ENCODE measurements at places on chromosomes 5 and 9.

DNA sequence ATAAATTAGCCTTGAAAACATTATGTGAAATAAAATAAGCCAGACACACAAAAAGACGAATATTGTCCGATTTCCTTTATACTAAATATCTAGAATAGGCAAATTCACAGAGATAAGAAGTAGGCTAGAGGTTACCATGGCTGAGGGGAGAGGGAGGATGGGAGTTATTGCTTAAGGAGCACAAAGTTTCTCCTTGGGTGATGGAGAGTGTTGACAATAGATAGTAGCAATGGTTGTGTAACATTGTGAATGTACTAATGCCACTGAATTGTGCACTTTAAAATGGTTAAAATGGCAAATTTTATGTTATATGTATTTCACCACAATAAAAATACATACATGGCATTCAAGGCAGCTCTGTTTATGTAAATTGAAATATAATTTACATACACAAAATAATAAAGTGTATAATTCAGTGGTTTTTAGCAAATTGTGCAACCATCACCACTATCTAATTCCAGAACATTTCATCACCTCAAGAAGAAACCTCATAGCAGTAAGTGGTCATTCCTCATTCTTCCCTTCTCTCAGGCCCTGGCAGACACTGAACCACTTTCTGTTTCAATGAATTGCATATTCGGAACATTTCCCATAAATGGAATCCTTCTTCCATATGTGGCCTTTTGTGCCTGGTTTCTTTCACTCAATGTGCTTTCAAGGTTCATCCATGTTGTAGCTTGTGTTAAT lies 59.2 kb downstream of the NDST1 start:
- H3K27ac ChIP-seq: no peak overlapping the region
- no peaks in the 10 kb centered on the region for H3K36me3 ChIP-seq
- no peaks in the 10 kb centered on the region for H3K4me1 ChIP-seq
- H3K27me3 ChIP-seq: no peaks in the 10 kb centered on the region
- H3K4me3 ChIP-seq: no peak overlapping the region
- no peak for DNase-seq

- H3K36me3 ChIP-seq: no peaks in the 10 kb centered on the region
- no peaks in the 10 kb centered on the region for H3K27me3 ChIP-seq
- H3K4me1 ChIP-seq: no peaks in the 10 kb centered on the region
- no peak overlapping the region for H3K4me3 ChIP-seq
- DNase-seq: no peak
Observed at GRCh38 chr5:84445049-84445685, 60.5 kb upstream of the EDIL3 start.

DNA sequence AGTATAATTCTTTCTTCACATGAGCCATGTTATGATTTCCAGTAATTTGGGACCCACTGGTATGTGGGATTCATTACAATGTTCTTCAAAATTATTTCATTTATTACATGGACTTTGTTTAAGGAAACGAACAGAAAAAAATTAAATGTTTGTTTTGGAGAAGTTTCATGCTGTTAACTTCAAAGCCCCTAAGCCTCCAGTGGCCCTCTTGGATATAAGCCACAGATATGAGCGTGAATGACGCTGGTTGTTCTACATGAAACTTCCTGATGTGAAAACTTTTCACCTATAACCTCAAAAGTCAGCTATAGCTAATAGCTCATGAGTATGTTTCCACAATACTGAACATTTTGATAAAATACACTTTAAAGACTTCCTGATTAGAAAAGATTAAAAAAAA lies 334.2 kb downstream of the PDE4D start:
- no peak for DNase-seq
- no peak overlapping the region for H3K27ac ChIP-seq
- no peaks in the 10 kb centered on the region for H3K27me3 ChIP-seq
- peaks cover 6% of the 10 kb centered on the region for H3K4me1 ChIP-seq

DNA sequence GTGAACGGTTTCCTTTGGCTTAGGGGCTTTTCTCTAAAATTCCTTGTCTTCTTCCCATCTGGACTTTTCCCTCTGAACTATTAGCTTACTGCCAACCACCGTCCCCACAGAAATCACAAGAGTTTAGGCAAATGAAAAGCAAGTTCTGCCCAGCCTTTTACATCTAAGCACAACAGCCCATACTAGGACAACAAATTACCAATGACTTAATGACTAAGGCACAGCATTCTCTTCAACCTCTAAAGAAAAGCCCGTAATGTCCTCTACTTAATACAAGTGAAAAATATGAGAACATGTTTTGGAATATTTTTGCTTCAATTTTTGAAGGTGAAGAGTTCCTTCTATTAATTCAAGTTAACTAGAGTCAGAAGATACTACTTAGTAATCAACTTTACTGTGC lies 1.2 kb downstream of the ZBTB5 start:
- H3K4me3 ChIP-seq: no peak overlapping the region
- no peak overlapping the region for H3K27ac ChIP-seq
- peaks cover 15% of the 10 kb centered on the region for H3K4me1 ChIP-seq
- DNase-seq: no peak
- H3K27me3 ChIP-seq: no peaks in the 10 kb centered on the region

DNA sequence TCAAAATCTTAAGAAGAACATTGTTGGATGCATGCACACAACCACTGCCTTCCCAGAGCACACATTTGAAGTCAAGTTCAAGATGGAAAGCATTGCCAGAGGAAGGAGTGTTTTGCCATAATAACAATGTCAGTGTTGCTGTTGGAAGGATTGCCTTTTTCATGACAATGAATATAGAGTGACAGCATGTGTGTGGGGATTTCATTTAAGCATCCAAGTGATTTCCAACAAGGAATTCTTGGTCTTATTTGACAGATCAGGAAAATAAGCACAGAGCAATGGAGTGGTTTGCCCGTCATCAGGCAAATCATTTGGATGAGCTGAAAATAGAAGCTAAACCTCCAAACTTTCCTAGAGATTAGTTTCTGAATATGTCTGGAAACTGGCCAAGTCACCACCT lies 140.0 kb upstream of the RAI14 start:
- H3K27ac ChIP-seq: no peak overlapping the region
- H3K36me3 ChIP-seq: no peaks in the 10 kb centered on the region
- H3K4me1 ChIP-seq: no peaks in the 10 kb centered on the region
- no peak overlapping the region for H3K4me3 ChIP-seq
- DNase-seq: no peak
- no peaks in the 10 kb centered on the region for H3K27me3 ChIP-seq

DNA sequence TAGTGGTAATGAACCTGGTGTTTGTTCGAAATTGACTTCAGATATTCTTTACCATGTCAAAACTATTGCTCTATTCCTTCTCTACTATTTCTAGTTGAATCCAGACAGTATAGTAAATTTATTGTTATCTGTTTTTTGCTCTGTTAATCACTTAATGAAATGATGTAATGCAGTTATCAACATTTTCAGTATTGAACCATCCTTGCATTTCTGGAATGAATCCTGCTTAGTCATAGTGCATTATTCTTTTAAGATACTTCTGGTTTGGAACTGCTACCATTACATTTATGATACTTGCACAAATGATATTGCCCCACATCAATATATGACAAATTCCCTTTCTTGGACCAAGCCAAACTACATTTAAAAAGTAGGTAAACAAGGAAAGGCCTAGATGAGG lies 554.0 kb upstream of the KLF4 start:
- no peak overlapping the region for H3K27ac ChIP-seq
- no peak overlapping the region for H3K4me3 ChIP-seq
- no peak for DNase-seq
- H3K4me1 ChIP-seq: no peaks in the 10 kb centered on the region
- H3K36me3 ChIP-seq: no peaks in the 10 kb centered on the region

DNA sequence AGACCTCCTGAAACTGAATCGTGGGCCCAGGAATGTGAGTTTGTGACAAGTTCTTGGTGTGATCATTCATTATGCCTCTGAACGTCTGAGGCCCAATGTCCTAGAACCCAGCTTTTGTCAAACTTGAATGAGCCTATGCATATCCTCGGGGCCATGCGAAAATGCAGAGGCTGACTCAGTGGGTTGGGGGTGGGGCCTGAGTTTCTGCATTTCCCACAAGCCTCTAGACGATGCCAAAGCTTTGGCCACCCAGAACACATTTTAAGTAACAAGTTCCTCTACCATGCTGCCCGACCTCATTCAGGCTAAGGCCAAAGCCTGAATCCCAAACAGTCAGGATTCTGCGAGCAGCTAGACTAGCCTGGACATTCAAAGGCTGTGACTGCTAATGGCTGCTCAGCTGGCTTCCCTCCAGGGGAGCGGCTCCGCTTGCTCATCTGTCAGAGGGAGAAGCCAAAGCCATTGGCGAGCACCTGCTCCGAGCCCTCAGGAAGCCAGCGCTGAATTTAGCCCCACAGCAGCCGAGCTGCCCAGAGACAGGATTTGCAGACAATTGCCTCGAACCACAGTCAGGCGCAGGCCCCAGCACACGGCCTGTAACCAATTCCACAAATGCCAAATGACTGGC lies 177.5 kb downstream of the ZDHHC21 start:
- DNase-seq: no peak
- H3K27me3 ChIP-seq: no peaks in the 10 kb centered on the region
- H3K36me3 ChIP-seq: no peaks in the 10 kb centered on the region
- H3K27ac ChIP-seq: no peak overlapping the region
- no peak overlapping the region for H3K4me3 ChIP-seq
- H3K4me1 ChIP-seq: no peaks in the 10 kb centered on the region

GRCh38 chr9:135695036-135695435 lies 4.2 kb downstream of the SOHLH1 start:
- no peaks in the 10 kb centered on the region for H3K27me3 ChIP-seq
- H3K4me1 ChIP-seq: no peaks in the 10 kb centered on the region
- no peaks in the 10 kb centered on the region for H3K36me3 ChIP-seq

DNA sequence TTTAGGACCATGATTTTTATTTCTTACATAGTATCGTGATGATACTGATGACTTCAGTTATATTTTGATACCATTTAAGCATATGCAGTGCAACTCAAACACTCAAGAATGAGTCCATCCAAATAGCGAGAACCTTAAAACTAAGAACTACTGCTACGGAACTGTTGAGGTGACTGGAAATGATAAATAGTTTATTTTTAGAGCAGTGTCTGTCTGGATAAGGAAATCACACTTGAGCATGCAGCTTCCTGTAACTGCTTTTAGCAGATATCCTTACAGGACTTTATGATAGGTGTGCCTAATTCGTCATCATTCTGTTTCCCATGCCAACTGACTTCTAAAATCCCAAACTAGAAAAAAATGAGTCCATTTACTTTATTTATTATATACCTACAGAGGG lies 85.5 kb downstream of the ADGRV1 start:
- H3K4me1 ChIP-seq: no peaks in the 10 kb centered on the region
- H3K27ac ChIP-seq: no peak overlapping the region
- no peak overlapping the region for H3K4me3 ChIP-seq
- H3K27me3 ChIP-seq: no peaks in the 10 kb centered on the region

GRCh38 chr9:16869882-16870595 lies 431 bp downstream of the BNC2 start:
- no peak overlapping the region for H3K27ac ChIP-seq
- peak overlapping the region; percentile 57 for H3K4me3 ChIP-seq
- H3K27me3 ChIP-seq: peaks cover 6% of the 10 kb centered on the region

DNA sequence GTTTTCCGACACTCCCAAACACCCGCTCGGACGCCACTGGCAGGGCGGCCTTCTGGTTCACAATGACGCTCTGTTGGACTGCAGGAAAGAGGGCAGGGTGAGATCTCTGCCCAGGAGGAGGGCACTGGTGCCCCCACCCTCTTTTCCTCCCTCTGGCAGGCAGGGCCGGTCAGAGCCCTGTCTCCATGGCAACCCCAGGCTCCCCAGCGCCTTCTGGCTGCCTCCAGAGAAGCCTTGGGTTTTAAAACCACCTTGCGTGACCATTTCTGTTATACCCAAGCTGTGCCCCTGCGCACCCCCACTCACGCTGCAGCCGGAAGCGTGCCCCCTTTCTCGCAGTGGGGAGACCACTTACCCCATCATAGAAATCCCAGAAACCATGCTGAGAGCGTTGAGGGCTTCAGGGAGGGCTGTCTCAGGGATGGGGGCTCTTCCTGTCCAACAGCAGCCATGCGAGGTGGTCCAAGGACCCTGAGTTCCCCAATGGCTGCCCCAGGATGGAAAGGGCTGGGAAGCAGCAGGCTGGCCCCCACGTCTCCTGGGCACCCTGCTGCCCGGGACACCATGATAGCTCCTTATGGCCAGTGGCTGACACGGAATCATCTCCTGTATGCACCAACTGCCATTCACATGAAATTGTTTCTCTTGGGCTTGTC lies 7.3 kb downstream of the C9orf50 start:
- no peaks in the 10 kb centered on the region for H3K27me3 ChIP-seq
- no peak overlapping the region for H3K4me3 ChIP-seq
- no peak for DNase-seq
- no peak overlapping the region for H3K27ac ChIP-seq
- peaks cover 23% of the 10 kb centered on the region for H3K4me1 ChIP-seq

DNA sequence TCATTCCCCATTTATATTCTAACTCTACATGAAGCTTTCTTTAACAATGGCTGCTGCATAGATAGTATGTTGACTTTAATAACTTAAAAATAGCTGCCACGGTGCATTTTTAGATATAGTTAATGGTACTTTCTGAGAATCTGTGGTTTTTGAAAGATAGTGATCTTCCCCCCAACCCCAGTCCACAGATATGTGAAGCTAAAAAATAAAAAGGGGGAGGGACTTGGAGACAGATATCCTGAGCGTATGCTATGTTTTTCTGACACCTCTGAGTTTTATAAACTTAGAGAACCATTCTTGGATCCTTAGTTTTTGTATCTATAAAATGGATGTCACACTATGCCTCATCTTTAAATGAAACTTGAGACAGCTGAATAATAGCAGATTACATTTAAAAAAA lies 120.5 kb downstream of the SNX18 start:
- DNase-seq: no peak
- H3K27ac ChIP-seq: peak overlapping the region; percentile 5
- H3K27me3 ChIP-seq: no peaks in the 10 kb centered on the region
- H3K4me1 ChIP-seq: peaks cover 12% of the 10 kb centered on the region
- H3K36me3 ChIP-seq: no peaks in the 10 kb centered on the region

GRCh38 chr5:103621548-103621930 lies 59.0 kb upstream of the NUDT12 start:
- DNase-seq: no peak
- no peak overlapping the region for H3K4me3 ChIP-seq
- no peaks in the 10 kb centered on the region for H3K36me3 ChIP-seq
- no peaks in the 10 kb centered on the region for H3K27me3 ChIP-seq
- H3K4me1 ChIP-seq: no peaks in the 10 kb centered on the region

DNA sequence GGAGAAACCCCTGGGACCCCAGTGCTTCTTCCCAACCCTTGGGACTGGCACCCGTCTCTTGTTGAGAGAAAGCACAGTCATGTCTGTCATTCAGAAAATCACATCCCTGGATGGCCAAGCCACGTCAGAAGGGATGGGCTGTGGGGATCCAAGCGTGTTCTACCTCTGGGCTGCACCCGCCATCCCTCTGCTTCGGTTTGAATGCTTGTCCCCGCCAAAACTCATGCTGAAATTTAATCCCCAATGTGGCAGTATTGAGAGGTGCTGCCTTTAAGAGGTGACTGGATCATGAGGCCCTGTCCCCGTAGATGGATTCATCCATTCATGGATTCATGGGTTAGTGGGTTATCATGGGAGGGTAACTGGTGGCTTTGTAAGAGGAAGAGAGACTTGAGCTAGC lies 27.0 kb downstream of the CEL start:
- no peaks in the 10 kb centered on the region for H3K4me1 ChIP-seq
- H3K4me3 ChIP-seq: no peak overlapping the region
- no peak for DNase-seq
- H3K27ac ChIP-seq: no peak overlapping the region

- DNase-seq: no peak
- H3K4me3 ChIP-seq: no peak overlapping the region
- no peaks in the 10 kb centered on the region for H3K36me3 ChIP-seq
- peaks cover 6% of the 10 kb centered on the region for H3K4me1 ChIP-seq
- H3K27me3 ChIP-seq: no peaks in the 10 kb centered on the region
- H3K27ac ChIP-seq: no peak overlapping the region
Observed at GRCh38 chr9:22204240-22204639, 195.1 kb upstream of the CDKN2B start.

GRCh38 chr5:172523146-172523745 lies 68.9 kb upstream of the SH3PXD2B start:
- no peaks in the 10 kb centered on the region for H3K36me3 ChIP-seq
- H3K4me1 ChIP-seq: no peaks in the 10 kb centered on the region
- no peak for DNase-seq
- no peak overlapping the region for H3K4me3 ChIP-seq
- H3K27me3 ChIP-seq: no peaks in the 10 kb centered on the region
